ENCODE measurements at places on chromosomes 4 and X.
A peak's percentile ranks its signal among the peaks of the same experiment; 100 is the strongest.

DNA sequence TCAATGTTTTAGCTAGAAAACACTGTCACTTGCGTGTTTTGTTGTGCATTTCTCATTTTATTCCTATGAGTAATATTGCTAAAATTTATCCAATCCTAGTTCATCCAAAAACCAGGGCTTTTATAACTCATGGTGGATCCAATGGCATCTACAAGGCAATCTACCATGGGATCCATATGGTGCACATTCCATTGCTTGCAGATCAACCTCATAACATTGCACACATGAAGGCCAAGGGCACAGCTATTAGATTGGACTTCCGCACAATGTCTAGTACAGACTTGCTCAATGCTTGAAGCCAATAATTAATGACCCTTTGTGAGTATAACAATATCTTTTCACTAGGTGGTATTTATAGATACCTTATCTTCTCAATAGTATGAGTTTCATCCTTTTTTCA, 57.2 kb upstream of the UGT2B7 start:
- no peak for DNase-seq

DNA sequence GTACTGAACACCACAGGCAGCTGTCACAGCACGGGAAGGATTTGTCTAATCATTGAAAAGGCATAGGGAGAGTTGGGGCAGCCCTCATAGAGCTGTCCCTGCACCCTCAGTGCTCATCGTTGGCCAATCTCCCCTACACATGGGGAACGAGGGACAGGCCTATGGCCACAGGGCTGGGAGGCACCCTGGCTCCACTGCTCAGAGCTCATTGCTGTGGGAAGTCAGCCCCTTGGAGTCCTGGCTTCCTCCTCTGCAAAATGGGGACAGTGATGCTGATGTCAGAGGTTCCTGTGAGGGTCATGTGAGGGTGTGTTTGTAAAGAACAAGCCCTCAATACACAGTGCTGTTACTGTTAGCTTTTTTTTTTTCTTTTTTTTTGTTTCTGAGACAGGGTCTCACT, 19.3 kb upstream of the HTRA3 start:
- no peak for DNase-seq

DNA sequence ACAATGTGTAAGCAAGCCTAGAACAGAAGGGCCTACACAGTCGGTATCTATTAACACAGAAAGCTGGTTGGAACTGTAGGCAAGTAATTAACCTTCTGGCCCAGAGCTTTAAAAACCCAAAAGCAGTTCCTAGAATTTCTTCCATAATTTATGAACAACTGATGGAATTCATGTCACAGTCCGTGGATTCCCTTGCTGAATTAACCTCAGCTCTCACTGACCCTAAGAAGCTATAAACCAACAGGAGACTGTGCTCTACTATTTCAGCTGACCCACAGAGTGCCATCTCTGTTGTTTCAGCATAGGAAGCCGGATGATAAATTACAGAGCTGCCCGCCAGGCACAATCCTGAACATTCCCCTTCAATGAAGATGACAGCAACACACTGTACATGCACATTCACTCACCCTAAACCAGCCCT, 157.3 kb downstream of the PRDM5 start:
- DNase-seq: no peak

DNA sequence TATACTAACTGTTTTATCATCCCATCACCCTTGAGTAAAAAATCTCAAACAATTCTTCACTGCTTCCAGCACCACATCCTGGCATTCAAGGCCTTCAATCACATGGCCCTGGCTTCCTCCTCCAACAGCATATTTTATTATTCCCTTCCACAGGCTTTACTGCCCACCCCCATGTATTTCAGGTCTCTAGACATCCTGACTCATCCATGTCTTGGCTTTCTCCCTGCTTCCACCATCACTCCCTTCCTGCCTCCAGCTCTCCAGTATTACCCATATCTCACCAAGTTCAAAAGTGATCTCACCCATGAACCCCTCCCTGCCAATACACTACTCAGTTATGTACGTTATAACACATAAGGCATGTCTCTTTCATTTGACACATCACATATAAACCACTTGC, 34.7 kb upstream of the PLAC1 start:
- no peak for DNase-seq

GRCh38 chr4:38526412-38526811, 137.6 kb upstream of the KLF3 start:
- no peak for DNase-seq

- no peak for DNase-seq
These were observed 1.4 kb upstream of the SORCS2 start for GRCh38 chr4:7190691-7191545.

- DNase-seq: peak; percentile 19
These were observed 81.0 kb upstream of the ZDHHC15 start for GRCh38 chrX:75603833-75604232.

- DNase-seq: peak; percentile 1
These were observed 85.0 kb upstream of the ZNF81 start for GRCh38 chrX:47751670-47752069.

- no peak for DNase-seq
These were observed 66.8 kb downstream of the RAPGEF2 start for GRCh38 chr4:159169404-159170302.

DNA sequence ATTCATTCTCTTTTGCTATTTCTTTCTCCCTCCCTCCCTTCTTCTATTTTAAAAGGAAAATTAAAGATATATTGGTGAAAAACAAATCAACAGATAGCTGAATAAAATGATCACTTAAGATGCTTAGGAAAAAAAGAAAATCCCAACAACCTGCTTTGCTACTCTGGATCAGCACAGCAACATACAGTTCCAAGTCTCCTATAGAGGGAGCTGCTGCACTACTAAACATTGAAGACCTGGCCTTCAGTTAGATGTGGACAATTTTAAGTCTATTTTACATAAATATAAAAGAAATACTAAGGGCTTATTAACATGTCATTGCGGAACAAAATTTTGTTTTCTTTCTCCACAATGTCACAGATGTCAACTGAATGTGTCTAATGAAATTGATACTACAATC, 226.4 kb downstream of the MAGEB5 start:
- no peak for DNase-seq

DNA sequence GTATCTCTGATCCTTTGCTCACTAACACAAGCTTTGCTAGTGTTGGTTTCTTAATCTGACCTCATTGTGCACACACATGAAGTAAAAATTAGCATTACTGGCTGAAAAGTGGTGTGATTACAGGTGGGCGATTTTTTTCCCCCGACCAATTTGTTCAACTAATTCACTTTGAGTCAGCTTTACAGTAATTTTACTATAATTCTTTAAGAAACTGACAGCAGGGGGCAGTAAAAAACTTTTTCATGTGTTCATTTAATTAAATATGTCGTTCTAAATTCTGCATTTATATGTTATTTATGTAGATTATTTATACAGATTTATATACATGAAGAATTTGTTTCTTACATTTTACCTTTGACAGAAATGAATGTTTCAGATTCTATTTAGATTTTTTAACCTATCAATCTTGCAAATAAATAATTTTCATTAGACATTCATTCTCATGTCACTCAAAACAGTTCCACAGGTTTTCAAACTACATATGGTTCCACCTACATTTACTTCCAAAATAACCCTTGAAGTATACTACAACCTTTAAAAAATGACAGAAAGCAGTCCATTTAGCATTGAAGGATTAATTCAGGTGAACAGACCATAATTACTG, 17.5 kb downstream of the PALLD start:
- DNase-seq: peak; percentile 48

DNA sequence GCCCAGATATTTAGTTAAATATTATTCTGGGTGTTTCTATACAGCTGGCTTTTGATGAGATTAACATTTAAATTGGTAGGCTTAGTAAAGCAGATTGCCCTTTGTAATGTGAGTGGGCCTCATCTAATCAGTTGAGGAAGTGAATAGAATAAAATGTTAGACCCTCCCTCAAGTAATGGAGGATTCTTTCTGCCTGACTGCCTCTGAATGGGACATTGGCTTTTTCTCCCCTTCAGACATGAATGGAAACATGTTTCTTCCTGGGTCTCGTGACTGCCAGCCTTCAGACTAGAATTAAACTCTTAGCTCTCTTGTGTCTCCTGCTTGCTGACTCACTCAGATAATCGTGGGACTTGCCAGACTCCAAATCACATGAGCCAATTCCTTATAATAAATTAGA, 266.7 kb downstream of the INPP4B start:
- DNase-seq: no peak

DNA sequence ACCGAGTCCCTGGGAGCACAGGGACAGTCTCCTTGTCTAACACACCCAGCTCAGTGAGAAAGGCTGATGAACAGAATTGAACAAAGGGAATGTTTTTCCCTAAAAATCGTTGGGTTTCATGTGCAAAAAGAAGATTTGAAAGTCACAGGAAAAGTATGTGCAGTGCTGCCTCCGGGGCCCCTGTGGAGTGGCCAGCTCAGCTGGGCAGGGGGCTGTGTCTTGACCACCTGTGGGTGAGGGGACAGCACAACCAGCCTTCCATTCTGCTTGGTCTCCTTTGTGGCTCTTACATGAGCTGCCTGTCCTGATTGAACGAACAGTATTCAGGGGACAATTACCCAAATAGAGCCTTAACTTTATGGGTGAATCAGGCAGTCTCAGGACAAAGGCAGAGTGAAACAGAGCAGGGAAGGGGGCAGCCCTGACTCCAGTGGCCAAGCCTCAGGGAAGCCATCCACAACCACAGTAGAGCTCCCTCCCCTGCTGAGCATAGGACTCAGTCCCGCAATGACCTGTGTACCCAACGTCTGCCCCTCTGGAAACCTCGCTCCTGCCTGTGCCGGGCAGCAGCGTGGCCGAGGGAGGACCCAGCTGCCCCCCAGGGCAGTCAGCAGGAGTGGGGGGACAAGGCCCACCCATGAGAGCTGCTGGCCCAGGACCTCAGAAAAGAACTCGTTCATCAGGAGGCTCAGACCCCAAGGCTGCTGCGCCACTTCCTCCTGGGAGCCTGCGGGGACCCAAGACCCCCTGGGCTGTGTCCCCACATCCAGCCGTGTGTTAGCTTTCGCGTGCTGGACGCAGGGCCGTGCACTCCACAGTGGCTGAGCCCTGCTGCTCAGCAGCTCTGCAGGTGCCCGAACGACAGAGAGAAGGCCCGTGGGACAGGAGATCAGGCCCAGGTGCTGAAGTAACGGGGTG, 59.6 kb upstream of the MXD4 start:
- no peak for DNase-seq

DNA sequence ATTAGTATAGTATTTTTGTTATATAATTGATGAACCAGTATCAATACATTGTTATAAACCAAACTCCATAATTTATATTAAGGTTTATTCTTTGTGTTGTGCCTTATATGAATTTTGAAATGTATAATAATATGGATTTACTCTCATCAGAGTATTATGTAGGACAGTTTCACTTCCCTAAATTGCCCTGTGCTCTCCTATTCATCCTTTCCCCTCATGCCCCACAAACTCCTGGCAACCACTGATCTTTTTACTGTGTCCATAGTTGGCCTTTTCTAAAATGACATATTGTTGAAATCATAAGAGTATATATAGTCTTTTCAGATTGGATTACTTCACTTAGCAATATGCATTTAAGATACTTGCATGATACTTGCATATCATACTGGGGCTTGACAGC, 958.1 kb upstream of the GRID2 start:
- DNase-seq: no peak

- DNase-seq: no peak
These were observed 716.6 kb upstream of the INTU start for GRCh38 chr4:126916049-126916625.

- no peak for DNase-seq
These were observed 1263.5 kb downstream of the PCDH7 start for GRCh38 chr4:31983677-31984076.

GRCh38 chr4:95268819-95269565, 279.8 kb downstream of the UNC5C start:
- no peak for DNase-seq

DNA sequence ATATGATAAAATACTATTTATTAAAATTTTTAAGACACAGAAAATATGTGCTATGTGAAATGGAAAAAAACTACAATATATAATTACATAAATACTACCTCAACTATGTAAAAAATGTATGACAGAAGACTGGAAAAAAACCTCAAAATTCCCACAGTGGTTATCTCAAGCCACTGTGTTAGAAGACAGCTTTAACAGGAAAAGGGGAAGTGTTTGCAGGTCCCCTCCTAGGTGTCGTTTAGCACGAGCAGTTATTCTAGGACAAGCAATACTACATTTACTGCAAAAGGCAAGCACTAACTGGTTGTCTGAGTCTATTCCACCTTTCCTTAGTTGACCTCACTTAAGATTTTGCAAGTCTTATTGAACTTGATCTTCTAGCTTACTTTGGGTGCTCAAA, 44.9 kb upstream of the PHF8 start:
- no peak for DNase-seq
